ENCODE measurements at places on chromosomes 1 and 21. TPM values are rescaled to one million over a fixed set of nuclear protein-coding genes. Genes with fewer than 3 reads are reported as not detected.

Gene RRP15
- total RNA-seq, result 11.7 TPM

Gene OR2G2
- total RNA-seq, result not detected

Gene NMNAT2
- not detected for total RNA-seq

Gene TSSK3
- 0.65 TPM for total RNA-seq

Gene FAM131C
- not detected for total RNA-seq

GRCh38 chr1:51097171-51097570 is 4.9 kb upstream of the C1orf185 start:
- DNase-seq, result no peak

DNA sequence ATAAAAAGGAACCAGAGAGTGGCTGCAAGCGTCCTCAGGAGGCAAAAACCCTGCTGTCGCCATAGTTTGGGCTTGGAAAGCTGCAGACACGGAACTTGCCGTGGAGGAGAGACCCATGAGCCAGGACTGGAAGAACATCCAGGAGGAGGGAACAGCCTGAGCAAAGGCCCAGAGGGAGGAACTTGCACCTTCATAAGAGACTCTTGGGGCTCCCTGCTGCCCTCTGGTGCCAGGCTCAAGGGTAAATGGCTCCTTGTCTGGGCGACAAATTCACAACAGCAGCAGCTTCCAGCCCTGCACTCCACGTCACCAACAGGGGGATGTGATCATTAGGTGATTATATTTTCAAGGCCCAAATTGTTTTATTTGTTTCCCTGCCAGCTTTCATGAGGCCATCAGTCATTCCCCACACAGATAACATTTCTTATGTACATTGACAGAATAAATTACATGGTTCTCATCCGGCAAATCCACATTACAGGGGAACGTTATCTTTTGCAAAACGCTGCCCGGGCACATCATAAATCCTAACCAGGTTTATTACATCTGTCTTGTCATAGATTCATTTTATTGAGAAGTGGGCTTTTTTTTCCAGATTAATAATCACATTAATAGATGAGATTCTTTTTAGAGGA is 143.0 kb upstream of the GRIK3 start:
- DNase-seq, result no peak

DNA sequence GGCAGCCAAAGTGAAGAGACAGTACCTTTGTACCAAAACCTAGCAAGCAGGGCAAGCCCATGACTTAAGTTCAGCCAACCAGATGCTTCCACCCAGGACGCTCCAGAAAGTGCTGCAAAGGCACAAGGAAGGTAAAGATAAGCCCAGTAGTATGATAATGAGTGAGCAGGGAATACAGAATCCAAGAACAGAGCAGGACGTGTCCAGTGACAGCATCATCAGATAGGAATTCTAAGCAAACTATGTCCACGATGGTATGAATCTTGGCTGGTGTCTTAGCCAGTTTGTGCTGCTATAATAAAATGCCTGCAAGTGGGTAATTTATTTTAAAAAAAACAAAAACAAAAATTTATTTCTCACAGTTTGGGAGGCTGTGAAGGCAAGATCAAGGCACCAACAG is 13.6 kb downstream of the GJA4 start:
- no peak for DNase-seq

GRCh38 chr1:59236721-59237545 is 60.0 kb upstream of the FGGY start:
- no peak for DNase-seq

- DNase-seq, result no peak
These were observed 13.6 kb upstream of the GPR137B start for GRCh38 chr1:236128646-236129178.

DNA sequence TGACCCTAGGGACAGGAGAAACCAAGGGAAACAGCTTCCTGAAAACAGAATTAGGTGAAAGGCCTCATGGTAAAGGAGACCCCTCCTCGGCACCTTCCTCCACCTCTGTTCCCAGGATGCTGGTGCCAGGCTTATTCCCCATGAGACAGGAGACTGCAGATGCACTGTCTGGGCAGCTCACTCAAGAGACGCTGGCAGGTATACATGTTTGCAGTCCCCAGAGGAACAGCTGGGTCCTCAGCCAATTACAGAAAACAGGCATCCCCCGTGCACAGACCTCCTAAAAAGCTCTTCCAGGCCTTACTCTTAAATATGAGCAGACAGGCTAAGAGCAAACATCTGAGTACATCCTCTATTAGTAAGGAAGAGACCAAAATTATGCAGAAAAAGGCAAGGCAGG is 6.5 kb downstream of the CCSAP start:
- DNase-seq, result no peak
